Activated naive CD4-positive, alpha-beta T cell treated with anti-CD3 and anti-CD28 coated beads, Interleukin-2, amount 10 ng/mL, durations not matched to agents 7 days and 5 days (primary cell): ENCODE measurements at places on chromosomes 11 and 22.
A peak's percentile ranks its signal among the peaks of the same experiment; 100 is the strongest.

DNA sequence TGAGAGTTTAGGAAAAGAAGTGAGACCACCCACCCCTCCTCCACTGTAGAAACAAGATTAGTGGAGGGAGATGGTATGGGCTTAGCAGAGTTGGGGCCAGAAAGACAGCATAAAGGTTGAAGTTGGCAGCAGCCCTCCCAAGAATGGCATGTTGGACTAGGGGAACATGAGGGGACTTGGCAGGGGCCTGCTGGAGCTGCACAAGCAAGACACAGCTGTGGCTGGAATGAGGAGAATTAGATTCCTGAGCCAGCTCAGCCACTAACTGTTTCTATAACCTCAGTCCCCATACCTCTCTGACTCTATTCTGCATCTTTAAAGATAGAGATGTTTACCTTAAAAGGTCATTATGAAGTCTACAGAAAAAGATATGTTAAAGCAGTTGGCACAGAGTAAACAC is 13.2 kb downstream of the MAP6 start:
- DNase-seq = no peak

GRCh38 chr11:129643031-129643721 is 172.5 kb upstream of the TMEM45B start:
- DNase-seq = no peak

DNA sequence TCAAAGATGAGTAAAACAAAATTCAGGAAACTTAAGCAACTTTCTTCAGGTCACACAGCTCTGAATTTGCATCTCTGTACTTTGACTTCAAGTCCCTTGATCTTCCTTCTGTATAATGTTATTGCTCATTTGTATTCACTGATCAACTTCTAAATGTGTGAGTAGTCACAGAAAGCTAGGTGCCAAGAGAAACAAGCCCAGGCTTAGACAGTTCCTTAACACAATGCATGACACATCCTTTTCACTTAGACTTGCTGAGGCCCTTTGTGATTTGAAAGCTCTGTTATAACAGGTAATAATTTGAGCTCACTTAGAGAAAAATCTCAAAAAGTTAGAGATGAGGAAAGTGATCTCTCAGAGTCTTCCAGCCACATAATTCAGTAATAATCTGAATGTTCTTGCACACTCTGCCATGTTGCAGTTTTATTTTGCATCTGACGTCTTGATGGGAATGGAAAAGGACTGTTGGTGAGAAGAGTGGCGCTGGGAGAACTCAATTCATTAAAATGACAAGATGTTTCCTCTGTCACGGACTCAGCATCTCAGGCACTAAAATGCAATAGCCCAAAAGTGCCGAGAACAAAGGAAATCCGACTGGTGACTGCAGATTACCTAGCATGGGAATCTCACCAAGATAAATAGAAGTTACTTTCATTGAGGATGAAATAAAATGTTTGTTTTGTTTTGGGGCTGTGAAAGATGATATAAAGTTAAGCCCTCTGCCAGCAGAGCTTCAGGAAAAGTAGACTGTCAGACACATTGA is 665.3 kb downstream of the OPCML start:
- no peak for DNase-seq

GRCh38 chr11:25659706-25660105 is 672.2 kb upstream of the ANO3 start:
- DNase-seq = no peak

GRCh38 chr11:19605520-19606371 is 106.9 kb upstream of the NAV2 start:
- DNase-seq = no peak

DNA sequence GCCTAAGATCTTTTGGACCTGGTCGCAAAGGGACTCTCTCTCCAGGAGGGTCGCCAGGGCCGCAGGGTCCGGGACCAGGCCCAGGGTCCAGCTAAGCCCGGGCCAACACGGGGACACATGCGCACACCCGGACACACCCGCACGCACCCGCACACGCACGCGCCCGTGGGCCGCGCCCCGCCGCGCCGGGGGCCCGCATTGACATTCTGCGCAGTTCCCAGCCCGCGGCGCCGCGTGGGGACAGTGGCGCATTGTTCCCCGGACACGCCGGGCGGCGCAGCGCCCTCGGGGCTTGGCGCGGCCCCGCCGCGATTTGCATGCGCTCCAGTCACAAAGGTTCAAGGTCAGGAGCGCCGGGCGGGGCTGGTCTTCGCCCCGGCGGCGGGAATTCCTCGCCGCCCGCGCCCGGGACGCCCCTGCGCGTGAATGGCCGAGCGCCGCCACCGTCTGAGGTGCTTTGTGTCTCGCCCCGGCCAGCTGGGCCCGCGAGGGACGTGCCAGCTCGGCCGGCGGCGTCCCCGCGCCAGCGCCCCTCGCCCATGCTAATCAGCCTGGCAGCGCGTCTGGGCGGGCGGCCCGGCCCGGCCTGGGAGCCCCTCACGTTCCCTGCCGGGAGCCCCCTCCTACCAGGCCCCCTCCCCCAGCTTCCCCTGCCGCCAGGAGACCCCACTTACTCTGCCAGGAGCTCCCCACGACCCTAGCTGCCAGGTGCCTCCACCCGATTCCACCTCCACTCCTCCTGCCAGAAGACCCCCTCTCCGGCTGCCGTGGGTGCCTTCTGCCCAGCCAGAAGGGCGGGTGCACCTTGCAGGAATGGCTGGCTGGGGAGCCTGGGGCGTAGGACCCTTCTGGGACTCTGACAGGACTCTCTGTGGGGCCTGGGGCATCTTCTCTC is 50.5 kb upstream of the WNT7B start:
- DNase-seq = peak; percentile 27

- no peak for DNase-seq
These were observed 44.9 kb downstream of the MACROD1 start for GRCh38 chr11:64120951-64121569.
